ENCODE measurements at places on chromosomes 12 and 14.

DNA sequence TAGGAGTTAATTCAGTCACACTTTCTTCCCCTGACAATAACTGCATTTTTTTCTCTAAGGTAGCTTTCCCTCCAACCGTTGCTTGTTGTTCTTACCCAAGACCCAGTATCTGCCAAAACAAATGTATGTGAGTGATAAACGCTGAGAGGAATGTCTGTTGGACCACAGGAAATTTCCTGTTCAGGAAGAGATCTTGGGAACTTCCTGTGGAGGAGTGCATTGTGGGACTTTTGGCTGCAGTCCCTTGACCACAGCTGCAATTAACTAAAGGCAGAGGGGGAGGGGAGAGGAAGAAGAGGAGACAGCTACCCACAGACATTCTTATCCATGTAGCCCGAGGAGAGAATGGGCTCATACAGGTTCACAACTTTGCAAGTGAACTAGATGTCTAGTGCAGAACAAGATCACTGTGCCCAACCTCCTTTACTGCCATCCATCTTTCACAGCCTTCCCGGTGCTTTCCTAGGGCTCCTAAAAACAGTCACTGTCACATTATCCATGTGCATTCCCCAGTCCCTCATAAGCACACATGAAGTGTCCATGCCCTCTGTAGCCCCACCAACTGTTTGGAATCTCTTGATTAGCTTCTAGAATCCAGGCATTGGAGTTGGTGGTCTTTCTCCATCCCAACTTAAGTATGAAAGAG is 149.5 kb downstream of the ETV6 start:
- peak; percentile 69 for DNase-seq

DNA sequence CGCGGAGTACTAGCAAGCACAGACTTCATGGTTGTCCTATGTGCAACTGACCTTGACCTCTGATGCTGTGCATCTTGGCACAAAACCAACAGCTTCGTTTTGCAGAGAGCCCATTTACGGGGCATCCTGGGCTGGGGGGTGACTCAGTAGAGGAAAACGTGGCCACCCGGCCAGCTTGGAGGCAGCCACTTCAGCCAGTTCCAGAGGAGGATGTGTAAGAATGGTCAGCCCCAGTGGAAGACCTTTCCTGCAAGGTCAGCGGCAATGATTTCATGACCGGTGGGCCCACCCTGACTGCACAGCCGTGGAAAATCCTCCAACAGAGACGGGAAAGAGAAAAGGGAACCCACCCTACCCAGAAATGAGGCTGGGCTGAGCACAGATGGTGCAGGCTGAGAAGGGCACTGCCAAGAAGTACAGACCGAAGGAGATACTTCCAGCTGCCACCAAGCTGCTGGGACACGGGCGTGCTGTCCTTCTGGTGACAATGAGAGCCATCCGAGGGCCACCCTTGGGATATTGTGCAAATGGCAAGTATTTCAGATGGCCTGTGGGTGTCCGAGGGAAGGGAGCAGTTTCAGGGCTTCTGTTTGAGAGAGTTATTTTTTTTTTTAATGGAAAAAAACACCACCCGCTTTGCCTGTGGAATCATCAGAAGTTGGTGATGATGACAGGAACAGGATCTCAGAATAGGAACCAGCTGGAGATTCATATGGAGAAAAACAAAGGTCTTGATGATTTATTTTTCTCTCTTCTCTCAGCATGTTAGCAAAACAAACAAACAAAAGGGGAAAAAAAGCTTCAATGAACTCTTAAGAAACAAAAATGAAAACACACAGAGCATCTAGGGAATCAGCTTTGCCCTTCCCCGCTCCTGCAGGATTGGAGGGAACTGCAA is 120.2 kb upstream of the RFLNA start:
- DNase-seq = peak; percentile 86

DNA sequence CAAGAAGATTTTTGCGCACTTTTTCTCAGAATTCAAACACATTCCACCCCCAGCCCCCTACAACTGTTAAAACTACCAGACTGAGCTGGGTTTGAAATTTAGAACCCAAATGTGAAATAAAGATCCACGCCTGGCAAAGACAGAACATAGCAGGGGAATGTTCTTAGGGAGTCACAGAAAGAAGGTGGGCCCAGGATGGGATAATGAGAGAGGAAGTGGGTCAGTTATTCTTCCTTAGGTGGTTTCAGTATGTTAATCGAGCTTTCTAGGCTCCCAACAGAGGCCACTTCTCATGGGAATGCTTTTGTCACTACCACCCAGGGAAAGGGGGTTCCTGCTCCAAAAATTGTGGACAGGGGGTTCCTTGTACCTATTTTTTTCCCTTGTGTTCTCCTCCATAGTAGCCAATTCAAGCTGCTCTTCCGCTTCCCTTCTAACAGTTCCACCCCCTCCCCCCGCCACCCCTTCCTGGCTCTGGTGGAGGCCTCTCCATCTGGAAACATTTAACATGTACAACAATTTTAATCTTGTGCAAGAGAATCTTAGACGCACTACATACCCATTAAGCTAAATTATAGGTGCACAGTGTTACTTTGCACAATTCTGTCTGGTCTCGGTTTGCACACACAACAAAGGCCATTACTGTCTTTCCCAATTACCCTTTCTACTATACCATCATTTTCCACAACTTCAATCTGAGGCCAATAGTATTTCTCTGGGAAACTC is 218.1 kb downstream of the MON2 start:
- DNase-seq = peak; percentile 42

DNA sequence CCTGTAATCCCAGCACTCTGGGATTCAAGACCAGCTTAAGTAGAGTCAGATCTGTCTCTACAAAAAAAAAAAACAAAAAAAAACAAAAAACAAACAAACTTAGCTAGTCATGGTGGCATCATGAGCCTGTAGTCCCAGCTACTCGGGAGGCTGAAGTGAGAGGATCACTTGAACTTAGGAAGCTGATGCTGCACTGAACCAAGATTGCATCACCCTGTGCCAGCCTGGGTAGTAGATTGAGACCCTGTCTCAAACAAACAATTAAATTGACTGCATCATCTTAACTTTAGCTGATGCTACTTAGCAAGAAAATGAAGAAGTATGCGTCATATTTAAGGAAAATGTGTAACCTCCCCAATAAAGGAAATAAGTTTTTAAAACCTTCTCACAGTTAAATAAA is 136.6 kb upstream of the ATXN7L3B start:
- no peak for DNase-seq

GRCh38 chr12:132392389-132393244 is 63.2 kb upstream of the GALNT9 start:
- no peak for DNase-seq

DNA sequence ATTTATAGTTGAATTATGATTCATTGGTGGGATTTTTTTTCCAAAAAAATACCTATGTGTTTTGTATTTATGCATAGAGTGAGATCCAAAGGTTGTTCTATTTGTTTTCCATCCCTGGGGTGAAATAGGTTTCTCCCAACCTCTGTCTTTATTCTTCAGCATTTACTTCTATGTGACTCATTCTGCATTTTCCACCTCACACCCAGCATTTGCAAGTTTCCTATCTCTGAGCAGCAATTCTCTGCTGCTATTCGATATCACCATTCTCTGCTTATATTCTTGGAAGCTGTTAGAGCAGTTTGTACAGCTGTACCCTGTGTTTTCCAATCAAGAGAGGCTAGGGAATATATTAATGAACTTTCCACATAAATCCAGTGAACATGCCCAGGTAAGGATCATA is 538.9 kb downstream of the SNAPC1 start:
- DNase-seq = no peak

DNA sequence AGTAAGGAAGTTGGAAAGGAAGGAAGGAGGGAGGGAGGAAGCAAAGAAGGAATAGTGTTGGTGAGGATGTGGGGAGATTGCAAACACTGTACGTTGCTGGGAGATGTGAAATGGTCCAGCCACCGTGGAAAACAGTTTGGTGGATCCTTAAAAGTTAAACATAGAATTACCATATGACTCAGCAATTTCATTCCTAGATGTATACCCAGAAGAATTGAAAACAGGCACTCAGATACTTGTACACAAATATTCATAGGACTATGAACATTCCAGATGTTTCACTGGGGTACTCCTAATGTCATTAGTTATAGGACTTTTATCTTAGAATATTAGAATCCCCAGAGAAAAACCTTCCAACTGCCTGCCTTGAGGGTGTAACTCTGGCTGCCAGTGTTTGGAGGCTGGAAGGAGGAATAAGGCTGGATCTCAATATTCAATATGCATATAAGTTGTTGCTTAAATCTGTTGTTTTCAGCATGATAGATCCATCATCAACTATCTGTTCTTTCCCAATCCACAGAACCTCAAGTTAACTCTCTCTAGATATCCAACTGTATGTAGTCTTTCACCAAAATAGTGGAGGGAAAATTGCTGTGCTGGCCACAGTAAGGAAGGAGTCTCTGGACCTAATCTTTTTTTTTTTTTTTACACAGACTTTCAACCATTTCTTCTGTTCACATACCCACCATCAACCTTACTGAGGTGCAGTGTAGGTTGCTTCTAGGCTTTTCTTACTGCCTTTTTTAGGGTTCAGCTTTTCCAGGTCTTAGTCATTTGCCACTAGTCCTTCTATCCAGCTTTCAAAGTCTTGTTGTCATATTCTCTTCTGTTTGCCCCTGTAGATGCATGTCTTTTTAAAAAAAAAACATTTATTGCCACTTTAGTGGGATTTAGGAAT is 94.5 kb downstream of the DNAI7 start:
- DNase-seq = no peak

DNA sequence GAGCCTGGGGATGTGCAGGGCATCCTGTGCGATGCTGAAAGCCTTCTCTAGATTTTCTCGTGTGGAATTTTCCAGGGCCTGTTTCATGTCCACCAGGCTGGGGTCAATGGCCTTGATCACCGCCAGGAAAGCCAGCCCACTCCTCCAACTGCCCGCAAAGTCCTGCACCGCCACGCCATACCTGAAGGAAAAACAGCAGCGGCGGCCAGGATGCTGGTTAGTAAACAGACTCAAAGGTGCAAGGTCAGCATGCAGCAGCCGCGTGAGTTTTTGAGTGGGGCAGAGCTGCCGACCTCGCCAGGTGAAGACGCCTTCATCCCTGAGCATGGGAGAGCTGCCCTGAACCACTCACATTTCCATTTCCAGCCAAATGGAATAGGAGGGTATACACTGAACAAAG is 53.4 kb upstream of the DICER1 start:
- no peak for DNase-seq

DNA sequence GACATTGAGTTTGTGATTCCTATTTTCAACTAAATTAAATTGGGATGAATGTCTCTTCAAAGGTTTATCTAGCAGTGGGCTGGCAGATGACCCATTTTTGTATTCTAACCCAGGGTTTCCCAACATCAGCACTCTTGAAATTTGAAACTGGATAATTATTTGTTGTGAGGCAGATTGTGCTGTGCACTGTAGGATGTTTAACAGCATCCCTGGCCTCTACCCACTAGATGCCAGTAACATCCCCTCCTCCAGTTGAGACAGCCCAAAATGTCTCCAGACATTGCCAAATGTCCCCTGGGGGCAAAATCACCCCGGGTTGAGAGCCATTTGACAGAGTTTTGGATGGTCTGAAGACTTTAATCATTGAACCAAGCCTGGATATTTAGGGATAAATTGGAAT is 11.1 kb downstream of the DAAM1 start:
- DNase-seq = no peak

DNA sequence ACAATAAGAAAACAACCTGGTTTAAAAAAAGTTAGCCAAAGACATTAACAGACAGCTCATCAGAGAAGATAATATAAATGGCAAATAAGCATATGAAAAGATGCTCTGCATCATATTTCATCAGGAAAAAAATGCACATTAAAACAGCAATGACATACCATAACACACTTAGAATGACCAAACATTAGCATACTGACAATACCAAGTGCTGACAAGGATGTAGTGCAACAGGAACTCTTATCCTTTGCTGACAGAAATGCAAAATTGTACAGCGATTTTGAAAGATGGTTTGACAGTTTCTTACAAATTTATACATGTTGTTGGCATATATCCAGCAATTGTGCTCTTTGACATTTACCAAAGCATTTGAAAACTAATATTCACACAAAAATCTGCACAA is 573.0 kb downstream of the FSCB start:
- no peak for DNase-seq

GRCh38 chr14:72907886-72908285 is 14.0 kb upstream of the DPF3 start:
- peak; percentile 38 for DNase-seq

DNA sequence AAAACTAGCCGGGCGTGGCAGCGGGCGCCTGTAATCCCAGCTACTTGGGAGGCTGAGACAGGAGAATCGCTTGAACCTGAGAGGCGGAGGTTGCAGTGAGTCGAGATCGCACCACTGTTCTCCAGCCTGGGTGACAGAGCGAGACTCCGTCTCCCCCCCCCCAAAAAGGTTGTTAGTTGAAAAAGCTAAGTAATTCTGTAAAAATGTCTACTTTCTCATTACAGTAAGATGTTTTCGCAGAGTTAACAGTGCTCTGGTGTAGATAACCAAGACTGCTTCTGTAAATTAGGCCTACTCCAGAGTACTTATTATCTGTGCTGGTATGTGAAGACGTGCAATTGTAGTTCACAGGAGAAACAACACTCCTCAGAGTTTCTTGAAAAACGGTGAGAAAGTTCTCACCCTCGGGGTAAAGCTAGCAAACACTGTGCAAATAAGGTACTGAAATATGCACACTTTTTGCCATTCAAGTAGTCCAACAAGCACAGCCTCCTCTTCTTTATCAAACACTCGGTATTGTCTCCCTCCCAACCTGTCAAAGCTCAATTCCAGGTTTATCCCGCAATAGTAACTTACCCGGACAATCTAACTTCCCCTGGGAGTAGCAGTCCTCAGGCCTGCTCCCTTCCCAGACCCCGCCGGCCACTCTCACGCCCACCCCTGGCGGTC is 974 bp downstream of the BTBD7 start:
- DNase-seq = no peak

GRCh38 chr12:13039328-13039956 is 4.7 kb upstream of the FAM234B start:
- no peak for DNase-seq

All from HFFc6 (cell line).